ENCODE measurements at places on chromosomes 5 and 9.

DNA sequence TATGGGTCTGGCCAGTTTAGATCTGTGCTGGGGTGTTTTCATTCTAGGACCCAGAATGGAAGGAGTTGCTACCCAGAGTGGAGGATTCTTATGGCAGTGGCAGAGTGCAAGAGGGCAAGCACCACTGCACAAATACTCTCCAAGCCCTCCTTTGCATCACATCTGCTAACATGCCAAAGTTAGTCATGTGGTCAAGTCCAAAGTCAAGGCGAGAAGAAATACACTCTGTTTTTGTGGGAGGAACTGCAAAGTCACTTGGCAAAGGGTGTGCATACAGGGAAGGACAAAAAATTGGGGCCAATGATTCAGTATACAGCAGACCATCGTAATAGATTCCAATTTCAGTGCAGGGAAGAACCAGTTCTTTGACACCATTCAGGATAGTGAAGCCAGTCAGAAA is 43.9 kb upstream of the HMGCS1 start:
- no peak for DNase-seq

- peak; percentile 37 for DNase-seq
These were observed 155.2 kb downstream of the MEF2C start for GRCh38 chr5:88727705-88728313.

- DNase-seq: no peak
These were observed 11.9 kb downstream of the TRIO start for GRCh38 chr5:14155075-14155474.

GRCh38 chr9:123684393-123685149 is 245.4 kb downstream of the DENND1A start:
- DNase-seq: no peak

DNA sequence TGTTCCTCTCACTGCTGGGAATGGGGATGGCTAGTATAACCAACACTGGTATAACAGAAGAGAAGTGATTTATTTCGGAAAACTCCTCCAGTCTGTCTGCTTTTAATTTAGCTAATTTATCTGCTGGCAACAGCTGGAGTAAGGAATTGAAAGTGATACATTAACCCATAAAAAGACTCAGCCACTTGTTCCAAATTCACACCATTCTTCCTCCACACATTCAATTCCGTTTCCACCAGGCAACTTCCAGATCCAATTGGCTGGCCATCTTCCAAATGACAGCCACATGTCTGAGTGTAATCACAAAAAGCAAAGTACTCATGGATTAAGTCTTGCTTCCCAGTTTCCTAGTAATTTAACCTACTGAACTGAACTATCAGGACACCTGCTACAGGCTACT is 77.1 kb upstream of the RETREG1 start:
- no peak for DNase-seq

- DNase-seq: peak; percentile 87
These were observed 184.6 kb upstream of the MAP1B start for GRCh38 chr5:71922584-71923106.

DNA sequence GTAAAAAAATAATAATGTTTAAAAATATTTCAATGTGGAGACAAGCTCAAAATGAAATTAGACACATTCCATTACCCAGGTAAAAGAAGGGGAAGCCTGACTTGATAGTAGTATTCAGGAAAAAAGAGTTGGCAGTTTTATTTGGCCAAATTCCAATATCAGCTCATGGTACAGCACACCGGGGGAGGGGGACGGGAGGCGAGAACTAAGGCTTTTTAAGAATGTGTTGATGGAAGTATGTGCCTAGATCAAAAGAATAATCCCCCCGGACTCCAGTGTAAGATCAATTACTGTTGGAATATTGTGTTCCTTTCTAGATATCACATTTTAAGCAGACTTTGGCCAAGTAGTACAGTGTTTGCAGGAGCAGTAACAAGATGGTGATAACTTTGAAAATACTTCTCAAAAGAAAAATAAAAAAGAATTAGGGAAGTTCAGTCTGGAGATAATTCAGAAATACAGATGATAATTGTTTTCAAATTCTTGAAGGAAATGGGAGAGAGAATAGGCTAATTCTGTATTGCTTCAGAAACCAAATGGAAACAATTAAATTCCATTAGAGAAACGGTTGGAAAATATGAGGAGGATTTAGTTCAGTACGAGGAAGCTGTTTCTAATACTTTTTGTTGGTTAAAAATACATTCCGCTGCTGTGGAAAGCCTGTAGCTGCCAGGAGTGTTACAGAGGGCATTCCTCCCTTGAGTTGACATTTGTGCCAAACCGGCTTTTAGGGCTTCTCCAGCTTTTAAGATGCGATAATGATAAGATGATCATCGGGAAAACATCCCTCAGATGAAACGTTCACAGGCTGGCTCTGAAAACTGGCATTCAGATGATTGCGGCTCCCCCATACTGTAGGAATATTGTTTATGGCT is 98.1 kb upstream of the ERBIN start:
- DNase-seq: no peak

GRCh38 chr5:115274584-115274983 is 11.9 kb upstream of the PGGT1B start:
- DNase-seq: no peak

- no peak for DNase-seq
These were observed 609.5 kb upstream of the NUDT12 start for GRCh38 chr5:104171958-104172690.

GRCh38 chr9:84512493-84512892 is 157.0 kb upstream of the NTRK2 start:
- DNase-seq: no peak

- no peak for DNase-seq
These were observed 13.2 kb upstream of the SLC25A48 start for GRCh38 chr5:135821061-135821801.

- DNase-seq: no peak
These were observed 81.6 kb upstream of the TNFAIP8 start for GRCh38 chr5:119274030-119274766.

DNA sequence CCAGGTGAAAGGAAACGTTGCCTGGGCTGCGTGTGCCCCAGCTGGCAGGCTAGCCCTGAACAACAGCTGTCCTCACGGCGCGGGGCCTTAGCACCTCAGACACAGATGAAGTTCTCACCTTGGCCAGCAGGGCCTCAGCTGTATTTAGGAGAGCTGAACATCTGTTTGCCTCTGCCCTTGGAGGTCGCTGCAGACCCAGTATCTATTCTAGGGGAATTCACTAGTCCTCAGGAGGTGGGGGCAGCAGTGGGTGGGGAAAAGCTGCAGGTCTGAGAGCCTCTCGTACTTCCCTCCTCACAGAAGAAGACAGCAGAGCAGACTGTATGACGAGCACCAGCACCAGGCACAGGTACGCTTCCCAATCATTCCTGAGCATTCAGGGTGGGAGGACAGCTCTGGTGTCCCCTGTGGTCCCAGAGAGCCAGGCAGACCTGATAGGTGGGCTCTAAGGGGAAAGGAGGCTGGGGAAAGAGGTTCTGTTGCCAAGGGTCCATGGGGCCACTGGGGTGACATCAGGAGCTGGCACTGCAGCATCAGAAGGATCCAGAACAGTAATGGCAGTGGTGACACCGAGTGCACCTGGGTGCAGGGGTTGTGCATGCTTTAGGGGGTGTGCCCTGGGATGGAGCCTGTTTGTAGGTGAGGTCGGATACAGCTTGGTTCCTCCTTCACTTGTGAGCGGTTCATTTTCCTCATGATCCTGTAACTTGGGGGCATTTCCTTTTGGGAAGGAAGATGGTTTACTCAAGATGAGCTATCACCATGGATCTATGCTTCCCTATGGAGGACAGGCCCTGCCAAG is 13.8 kb downstream of the CD74 start:
- no peak for DNase-seq

DNA sequence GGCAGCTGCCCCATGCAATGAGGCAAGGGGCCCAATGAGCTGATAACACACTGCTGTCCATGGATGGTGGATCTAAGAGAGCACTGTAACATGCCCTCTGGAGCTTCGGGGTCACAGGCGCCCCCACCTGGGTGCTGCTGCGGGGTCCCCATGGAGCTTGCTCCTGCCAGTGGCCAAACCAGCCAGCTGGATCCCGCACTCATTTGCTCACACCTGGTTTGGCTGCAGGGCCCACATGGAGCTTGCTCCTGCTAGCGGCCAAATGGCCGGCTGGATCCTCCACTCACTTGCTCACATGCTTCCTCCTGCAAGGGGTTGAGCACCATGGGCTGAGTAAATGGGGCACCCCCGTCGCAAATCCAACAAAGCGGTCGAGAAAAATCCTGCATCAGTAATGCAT is 68.3 kb upstream of the ARL15 start:
- no peak for DNase-seq

DNA sequence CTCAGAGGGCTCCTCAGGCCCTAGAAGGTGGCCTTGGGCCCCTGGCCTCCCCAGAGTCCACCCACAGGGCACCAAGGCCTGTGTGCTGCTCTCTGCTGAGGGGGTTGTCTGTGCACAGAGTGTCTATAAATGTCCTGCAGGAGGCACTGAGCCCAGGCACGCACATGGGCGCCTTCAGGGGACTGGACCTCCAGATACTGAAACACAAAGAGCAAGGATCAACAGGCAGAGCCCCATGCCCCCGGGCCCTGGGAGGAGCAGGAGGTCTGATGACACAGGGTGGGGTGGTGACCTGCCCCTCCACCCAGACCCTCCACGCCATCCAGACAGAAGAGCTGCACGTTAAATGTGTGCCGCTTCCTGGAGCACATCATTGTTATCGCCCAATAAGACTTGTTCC is 64.6 kb upstream of the SIMC1 start:
- no peak for DNase-seq

DNA sequence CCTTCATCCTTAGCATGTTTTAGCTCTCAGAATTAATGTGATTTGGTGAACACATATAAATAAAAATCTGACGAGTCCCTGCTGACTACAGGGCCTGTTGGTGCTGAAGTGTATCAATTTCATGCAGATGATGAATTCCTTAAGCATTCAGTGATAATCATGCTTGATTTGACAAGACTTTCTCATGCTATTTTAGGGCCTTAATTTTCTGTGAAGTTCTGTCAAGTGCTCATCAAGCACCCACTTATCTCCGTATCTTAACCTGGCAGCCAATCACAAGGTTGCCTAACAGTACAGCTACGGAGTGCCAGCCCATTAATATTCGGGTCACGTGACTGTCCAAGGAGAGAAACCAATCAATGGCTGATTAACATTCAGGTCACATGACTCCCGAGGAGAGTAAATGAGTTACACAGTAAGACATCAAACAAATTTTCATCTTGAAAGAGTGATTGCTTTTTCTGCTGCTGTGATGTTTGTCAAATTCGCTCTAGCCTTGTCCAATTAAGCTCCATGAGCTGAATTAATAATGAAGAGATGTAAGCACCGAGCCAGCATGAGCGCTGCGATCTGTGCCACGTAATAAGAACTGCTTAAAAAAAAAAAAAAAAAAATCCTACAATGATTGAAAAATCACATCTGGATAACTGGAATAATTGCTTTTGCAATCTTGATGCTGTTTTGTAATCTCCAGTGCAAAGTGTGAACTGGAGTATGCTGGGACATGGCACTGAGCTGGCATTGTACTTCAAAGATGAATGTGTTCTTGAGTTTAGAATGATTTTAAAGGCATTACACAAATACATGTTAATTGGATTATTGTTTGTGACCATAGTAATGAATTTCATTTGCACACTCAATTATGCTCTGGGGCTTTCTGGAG is 104.3 kb upstream of the SPATA31D4 start:
- no peak for DNase-seq

GRCh38 chr5:179171251-179171815 is 111.2 kb downstream of the ZNF354C start:
- DNase-seq: no peak

DNA sequence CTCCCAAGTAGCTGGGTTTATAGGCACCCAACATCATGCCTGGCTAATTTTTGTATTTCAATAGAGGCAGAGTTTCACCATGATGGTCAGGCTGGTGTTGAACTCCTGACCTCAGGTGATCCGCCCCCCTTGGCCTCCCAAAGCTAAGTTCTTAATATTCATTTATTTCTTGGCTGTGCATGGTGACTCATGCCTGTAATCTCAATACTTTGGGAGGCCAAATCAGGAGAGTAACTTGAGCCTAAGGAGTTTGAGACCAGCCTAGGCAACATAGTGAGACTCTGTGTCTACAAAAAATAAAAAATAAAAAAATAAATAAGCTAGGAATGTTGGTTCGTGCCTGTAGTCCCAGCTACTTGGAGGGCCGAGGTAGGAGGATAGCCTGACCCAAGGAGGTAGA is 587.1 kb upstream of the FTMT start:
- no peak for DNase-seq

GRCh38 chr9:34317436-34317835 is 11.6 kb downstream of the KIF24 start:
- DNase-seq: no peak

- peak; percentile 30 for DNase-seq
These were observed 35.9 kb downstream of the TGFBR1 start for GRCh38 chr9:99140685-99141314.

GRCh38 chr5:37717613-37718431 is 122.0 kb downstream of the GDNF start:
- DNase-seq: peak; percentile 96

- peak; percentile 18 for DNase-seq
These were observed 512 bp downstream of the AK1 start for GRCh38 chr9:127876764-127877562.

DNA sequence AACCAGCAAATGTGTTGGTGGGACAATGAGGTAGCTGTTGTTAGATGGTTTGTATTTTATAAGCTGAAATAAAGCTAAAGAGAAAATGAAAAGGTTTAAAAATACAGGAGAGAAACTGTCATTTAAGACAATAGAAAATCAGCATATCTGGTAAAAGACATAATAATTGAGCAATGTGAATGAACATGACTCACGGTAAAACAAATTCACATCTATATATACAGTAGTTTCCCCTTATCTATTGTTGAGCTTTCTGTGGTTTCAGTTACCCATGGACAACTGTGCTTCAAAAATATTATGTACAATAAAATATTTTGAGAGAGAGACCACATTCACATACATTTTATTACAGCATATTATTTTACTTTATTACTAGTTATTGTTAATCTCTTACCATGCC is 1649.8 kb downstream of the EFNA5 start:
- no peak for DNase-seq

GRCh38 chr5:32074401-32074800 is 99.7 kb downstream of the GOLPH3 start:
- DNase-seq: no peak

DNA sequence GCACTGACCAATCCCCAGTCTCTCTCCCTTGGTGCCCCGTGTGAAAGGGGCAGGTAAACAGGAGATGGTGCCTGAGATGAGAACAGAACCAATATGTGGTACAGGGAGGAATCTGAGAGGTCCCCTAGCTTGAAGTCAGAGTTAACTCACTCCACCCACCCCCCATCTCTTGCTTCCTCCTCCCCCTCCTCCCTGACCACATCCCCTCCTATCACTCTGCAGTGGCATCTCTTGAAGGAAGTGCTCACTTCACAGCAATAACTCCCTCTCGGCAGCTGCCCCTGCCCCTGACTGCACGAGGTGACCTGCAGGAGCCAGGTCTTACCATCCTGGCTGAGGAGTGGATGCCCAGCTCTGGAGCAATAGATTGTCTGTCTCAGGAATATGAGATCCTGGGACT is 224.0 kb downstream of the GAS1 start:
- DNase-seq: no peak

- DNase-seq: no peak
These were observed 48.1 kb downstream of the BDP1 start for GRCh38 chr5:71503536-71503935.

- no peak for DNase-seq
These were observed 651.6 kb downstream of the HTR1A start for GRCh38 chr5:63310644-63311043.

- no peak for DNase-seq
These were observed 1.1 kb downstream of the KDM3B start for GRCh38 chr5:138353560-138354080.

GRCh38 chr9:114638404-114638803 is 19.2 kb downstream of the TEX53 start:
- DNase-seq: no peak

- no peak for DNase-seq
These were observed 17.8 kb downstream of the SPINK1 start for GRCh38 chr5:147813696-147814095.

GRCh38 chr9:1231998-1232919 is 182.1 kb downstream of the DMRT2 start:
- DNase-seq: no peak
